ENCODE measurements at places on chromosomes 1 and 21.
A peak's percentile ranks its signal among the peaks of the same experiment; 100 is the strongest.

DNA sequence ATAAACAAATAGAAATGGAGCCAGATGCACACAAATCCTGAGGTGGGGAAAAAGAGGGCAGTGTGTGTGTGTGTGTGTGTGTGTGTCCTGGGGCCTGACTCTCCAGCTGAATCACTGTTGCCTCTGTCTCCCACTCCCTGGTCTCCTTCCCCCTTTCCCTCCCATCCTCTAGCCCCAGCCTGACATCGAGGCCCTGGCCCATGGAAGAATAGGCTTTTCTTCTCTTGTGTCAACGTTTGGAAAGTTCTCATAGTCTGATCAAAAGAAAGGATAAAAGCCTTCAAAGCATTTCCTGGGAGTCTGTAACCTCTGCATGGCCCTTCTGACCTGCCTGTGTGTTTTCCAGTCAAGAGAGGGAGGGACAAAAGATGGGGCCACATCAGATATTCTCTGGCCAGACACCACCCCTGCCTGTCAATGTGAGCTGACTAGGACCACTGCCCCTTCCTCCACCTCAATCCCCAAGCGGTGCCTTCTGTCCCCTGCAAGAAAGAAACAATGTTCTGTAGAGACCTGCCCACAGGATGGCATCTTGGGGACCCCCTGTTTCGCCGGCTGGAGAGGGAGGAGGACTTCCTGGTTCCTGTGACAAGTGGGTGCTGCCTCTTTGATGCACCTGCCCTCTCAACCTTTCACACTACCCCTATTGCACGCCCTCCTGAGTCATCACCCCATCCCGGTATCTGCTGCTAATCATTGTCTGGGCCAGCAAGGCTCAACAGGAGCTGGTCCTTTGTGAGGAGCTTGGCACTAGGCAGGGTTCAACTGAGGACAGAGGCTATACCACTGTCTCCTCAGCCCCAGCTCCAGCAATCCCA lies 16.2 kb downstream of the KCNJ10 start:
- DNase-seq, result no peak

GRCh38 chr1:66300972-66301451 lies 232.9 kb upstream of the SGIP1 start:
- peak; percentile 41 for DNase-seq

GRCh38 chr1:55706397-55706796 lies 491.2 kb upstream of the USP24 start:
- DNase-seq, result no peak

GRCh38 chr1:117452216-117452615 lies 85.0 kb downstream of the MAN1A2 start:
- no peak for DNase-seq

GRCh38 chr1:203124011-203124410 lies 3.5 kb upstream of the ADORA1 start:
- no peak for DNase-seq

- no peak for DNase-seq
Observed at GRCh38 chr1:196323869-196324268, 284.4 kb downstream of the KCNT2 start.

DNA sequence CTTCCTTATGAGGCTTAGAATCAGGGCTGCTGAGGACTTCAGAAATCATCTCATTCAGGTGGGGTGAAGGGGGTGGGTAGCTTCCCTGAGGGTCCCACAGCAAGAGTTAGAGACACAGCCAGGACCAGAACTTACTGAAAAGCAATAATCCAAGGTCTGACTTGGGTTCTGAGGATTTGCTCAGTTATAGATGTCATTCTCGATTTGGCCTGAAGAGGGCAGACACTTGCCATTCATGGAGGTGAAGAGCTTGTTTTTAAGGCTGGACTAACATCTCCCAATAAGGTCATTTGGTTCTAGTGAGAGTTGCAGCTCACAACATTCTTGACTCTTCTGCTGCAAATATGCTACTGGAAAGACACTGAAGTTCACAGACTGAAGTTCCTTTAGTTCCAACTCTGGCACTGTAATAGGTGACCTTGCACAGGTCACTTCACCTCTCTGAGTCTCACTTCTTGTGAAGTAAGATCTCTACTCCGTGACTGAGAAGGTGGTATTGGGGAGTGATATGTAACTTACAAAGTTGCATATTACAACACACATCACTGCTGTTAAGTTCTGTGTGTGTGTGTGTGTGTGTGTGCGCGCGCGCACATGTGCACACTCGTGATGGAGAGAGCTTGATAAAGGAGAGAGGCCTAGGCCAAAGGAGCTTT lies 69.8 kb upstream of the DIRAS3 start:
- peak; percentile 49 for DNase-seq

- DNase-seq, result no peak
Observed at GRCh38 chr1:8947127-8947691, 1.5 kb downstream of the CA6 start.

DNA sequence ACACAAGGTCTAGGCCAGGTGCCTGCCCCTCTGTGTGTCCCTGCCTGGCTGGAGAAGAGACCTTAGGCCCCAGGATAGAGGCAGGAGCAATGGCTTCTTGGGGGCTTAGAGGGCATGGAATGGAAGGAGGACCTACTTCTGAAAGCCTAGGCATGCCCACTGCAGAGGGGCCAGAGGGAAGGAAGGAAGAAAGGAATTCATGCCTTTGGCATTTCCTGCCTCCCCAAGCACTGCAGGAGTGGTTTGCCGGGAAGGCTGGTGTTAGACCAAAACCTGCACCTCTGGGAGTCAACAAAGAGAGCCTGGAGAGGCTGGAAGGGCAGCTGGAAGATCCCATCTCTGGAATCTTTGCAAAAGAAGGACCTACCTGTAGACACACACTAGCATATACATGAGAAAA lies 50.7 kb upstream of the KCNE2 start:
- no peak for DNase-seq

- no peak for DNase-seq
Observed at GRCh38 chr1:225896937-225897549, 8.1 kb upstream of the LEFTY1 start.

DNA sequence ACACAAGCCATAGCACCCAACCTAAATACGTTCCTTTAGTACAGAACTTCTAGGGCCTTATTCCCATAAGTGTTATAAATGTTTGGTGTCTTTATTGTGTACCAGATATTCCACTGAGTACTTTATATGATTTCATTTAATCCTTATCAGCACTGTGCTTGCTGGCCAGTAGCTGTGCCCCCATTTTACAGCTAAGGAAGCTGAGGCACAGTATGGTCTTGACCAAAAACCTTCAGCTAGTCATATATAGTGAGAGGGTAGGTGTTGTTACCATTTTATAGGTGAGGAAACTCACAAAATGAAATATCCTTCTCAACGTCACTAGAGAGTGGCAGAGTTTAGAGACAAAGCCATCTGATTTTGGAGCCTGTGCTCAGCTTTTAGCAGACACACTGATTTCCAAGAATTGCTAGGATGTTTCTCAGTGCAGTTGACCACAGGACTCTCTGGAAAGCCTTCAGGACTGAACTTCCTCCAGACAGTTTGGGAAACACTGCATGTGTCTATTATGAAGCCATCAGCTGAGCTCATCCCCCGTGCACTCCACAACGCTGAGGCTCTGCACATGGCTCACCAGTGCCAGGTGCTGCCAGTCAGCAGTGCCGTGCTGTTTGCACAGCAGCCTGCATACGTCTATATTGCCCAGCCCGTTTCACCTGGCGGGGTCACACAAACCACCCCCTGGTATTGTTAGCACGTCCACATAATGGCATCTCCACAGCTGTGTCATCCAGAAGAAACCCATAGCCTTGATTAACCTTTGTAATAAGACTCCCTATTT lies 15.4 kb downstream of the NPPA start:
- no peak for DNase-seq

DNA sequence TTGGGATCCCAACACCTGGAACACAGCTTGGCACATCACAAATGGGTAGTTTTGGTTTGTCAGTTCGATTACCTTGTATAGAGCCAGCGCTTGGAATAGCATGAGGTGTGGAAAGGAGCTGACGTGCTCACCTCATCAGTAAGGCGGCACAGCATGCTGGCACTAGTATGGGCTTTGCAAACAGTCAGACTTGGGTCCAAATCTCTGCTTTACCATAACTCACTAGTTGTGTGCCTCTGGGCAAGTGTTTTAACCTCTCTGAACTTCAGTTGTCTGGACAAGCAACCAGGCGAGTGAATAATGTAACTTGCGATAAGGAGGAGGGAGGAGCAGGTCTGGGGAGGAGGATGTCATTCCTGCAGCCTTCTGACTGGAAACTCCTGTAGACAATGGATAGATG lies 26.3 kb upstream of the NEK2 start:
- DNase-seq, result no peak

GRCh38 chr1:230851291-230851691 lies 17.0 kb downstream of the C1orf198 start:
- peak; percentile 44 for DNase-seq

DNA sequence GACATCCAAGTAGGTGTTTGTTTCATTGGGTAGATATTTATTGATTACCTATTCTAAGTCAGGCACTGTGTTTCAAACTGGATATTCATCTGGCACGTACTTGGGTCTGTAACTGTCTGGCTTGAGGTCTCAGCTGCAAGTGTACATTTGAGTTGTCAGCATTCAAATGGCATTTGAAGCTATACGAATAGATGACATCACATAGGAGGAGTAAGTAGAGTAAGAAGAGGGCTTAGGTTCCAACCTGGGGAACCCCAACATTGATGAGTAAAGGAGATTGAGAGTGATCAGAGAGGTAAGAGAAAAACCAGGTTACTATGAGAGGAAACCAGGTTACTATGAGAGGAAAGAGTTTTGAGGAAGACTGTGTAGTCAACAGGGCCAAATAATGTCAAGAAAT lies 30.7 kb downstream of the ZNF684 start:
- no peak for DNase-seq

- DNase-seq, result no peak
Observed at GRCh38 chr1:201313086-201313485, 29.8 kb downstream of the PKP1 start.

- no peak for DNase-seq
Observed at GRCh38 chr1:175073633-175074032, 6.0 kb downstream of the TNN start.

GRCh38 chr1:11525516-11525915 lies 46.6 kb downstream of the DISP3 start:
- DNase-seq, result no peak

- DNase-seq, result no peak
Observed at GRCh38 chr1:158830904-158831507, at the start of gene MNDA. TSS of gene MNDA (plus strand) at chr1:158831351. CDS start at chr1:158842154, 10,803 bp downstream.

DNA sequence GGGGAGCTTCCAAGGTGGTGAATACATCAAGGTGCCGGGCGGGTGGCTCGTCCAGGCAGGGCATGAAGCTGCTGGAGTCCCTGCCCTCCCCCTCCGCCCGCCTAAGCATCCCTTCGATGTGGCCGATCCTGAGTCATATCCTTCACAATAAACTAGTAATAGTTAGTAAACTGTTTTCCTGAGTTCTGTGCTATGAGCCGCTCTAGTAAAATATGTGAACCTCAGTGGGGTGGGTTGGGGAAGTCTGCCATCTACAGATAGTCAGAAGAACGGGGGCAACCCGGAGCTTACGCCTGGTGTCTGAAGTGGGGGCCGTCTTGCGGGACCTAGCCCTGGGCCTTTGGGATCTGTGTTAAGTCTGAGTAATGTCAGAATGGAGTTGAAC lies 21.6 kb downstream of the C2CD2 start:
- peak; percentile 71 for DNase-seq

GRCh38 chr1:70372426-70372825 lies 17.9 kb upstream of the ANKRD13C start:
- DNase-seq, result no peak

DNA sequence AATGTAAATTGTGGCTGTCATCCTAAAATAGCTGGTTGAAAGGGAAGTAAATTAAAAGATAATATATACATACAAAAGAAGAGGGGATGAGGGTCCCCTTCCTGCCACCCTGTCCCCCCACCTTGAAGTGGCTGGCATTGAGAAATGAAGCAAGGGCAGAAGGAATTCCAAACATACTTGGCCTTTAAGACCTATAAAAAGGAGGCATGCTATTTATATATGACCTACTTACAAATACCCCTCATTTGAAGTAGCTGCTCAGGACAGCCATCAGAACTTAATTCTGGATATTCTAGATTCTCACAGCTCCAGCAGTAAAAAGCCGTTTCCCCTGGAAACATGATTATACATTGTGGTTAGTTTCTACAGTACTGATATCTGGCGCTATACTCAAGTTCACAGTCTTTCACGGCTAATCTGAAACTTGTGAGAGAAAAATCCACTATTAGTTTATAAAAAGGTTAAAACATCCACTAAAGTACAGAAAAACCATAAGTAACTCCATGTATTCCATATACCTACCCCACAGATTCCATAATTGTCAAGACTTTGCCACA lies 9.6 kb upstream of the MAP10 start:
- DNase-seq, result no peak

GRCh38 chr1:24386241-24386640 lies 27.3 kb downstream of the STPG1 start:
- no peak for DNase-seq

DNA sequence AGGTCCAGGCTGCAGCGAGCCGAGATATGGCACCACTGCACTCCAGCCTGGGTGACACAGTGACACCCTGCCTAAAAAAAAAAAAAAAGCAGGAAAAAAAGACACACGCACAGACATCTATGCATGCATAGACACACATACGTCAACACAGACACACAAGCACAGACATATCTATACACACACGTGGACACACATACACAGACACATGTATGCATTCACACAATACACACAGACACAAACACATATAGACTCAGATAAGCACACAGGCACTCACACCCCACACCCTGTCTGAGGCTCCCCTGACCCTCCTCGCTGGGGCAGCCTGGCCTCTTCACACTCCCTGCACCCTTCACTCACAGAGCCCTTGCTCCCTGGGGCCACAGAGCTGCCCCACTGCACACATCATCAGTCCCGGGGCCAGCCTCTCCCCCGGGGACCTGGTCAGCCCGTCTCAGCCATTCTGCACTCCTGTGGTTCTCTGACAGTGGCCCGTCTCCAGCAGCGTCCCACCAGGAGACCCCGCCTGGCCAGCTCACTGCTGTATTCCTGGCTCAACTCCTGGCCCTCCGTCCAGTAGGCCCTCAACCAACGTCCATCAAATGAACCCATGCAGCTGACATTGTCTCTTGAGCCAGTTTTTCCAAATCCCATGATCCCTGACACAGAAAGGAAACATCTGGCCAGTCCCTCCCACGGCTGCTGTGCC lies 4.6 kb upstream of the PRKCZ start:
- DNase-seq, result no peak

GRCh38 chr1:182855911-182856310 lies 16.8 kb downstream of the DHX9 start:
- no peak for DNase-seq

DNA sequence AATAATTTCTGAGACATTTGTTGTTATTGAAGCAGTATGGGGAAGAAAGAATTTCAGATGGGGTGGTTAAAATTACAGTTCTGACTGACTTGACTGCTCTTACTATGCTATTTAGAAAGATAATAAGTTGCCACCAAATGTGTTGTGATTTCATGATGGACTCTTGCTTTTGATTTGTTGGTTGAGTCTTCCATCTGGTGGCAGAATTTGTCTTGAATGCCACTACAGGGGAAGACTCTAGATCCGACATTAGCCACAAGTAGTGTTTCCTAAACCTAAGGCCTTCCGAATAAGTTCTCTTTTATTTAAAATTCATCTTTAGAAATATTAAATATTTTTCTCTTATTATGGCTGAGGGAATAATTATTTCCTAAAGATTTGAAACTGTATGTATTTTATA lies 190.9 kb upstream of the ADGRL4 start:
- DNase-seq, result no peak

GRCh38 chr1:23394684-23395083 lies 25.0 kb upstream of the ZNF436 start:
- DNase-seq, result peak; percentile 82

- DNase-seq, result no peak
Observed at GRCh38 chr1:206131037-206131436, 13.8 kb upstream of the AVPR1B start.

Data from AG08396 (cell line).